Stimulated activated CD8-positive, alpha-beta memory T cell treated with anti-CD3 and anti-CD28 coated beads, Interleukin-7, amount 100 ng/mL, for 24 hours (primary cell): ENCODE measurements at places on chromosomes 13 and 19.

DNA sequence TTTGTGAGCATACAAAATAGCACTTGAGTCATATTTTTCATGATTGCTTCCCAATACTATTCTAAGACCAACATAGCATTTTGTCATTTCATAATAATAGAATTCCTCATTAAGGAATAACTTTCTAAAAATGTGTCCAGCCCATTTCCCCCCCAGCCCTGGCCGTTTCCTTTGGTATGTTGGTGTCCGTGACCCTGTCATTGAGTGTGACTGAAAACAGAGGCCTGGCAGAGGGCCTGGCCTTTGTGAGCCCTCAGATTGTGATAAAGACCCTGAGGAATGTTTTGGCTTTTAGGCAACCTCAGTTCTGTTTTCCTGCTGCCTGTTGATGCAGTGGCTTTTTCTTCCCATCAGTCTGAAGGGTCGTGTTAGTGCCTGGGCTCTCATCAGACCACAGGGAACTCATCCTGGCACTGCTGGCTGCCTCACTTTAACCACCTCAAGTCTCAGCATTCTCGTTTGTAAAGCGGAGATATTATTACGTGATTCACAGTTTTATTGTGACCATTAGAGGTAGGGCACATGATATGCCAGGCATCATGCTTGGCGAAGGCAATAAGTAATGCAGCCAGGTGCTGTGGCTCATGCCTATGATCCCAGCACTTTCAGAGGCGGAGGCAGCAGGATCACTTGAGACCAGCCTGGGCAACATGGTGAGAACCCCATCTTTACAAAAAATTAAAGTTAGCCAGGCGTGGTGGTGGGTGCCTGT, 13.8 kb downstream of the SPINT2 start:
- no peak for DNase-seq

DNA sequence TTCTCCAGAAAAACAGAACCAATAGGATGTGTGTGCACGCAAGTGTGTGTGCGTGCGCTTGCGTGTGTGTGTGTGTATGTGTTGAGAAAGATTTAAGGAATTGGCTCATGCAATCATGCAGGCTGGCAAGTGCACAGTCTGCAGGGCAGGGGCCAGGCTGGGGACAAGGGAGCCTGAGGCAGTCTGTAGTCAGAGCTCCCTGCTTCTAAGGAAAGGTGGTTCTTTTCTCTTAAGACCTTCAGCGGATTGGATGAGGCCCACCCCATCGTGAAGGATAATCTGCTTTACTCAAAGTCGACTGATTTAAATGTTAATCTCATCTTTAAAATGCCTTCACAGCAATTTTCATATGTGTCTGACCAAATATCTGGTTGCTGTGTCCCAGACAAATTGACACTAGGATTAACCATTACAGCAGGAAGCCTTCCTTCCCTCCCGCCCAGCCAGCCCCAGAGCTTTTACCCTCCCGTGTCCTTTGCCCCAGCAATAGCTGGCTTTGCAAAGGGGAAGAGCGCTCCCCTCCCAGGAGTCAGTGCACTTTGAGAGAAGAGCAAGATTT, 15.0 kb upstream of the NAXD start:
- no peak for DNase-seq

DNA sequence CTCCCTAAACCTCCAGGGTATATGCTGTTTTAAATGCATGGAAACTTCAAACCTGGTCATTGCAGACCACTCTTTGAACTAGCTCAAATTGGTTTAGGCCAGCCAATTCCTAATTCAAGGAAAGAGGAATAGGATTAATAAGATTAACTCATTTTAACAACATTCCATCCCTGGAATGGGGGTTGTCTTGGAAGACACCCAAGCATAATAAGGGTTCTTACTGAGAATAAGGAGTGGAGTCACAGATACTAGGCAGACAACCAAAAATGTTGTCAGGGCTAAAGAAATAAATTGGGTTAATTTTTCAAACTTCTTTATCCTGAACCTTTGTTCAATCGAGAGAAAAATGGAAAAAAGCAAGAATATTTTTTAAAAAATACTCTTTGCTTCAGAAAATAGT, 186.2 kb downstream of the PCDH9 start:
- DNase-seq: no peak

- DNase-seq: no peak
Observed at GRCh38 chr13:38570706-38571105, 116.2 kb upstream of the FREM2 start.

DNA sequence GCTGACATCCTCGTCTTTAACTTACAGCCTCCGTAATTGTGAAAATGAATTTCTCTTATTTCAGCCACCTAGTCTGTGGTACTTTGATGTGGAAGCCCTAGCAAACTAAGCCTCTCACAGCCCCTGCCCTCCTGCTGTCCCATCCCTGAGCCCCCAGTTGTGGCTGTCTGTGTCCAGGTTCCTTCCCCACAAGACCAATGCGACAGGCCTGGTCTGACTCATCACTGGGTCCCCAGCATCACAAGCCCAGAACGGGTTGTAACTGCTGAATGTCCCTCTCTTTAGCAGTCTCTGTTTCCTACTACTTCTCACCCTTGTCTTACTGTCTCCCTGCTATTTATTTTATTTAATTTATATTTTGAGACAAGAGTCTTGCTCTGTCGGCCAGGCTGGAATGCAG, 5.7 kb downstream of the POU2F2 start:
- no peak for DNase-seq

GRCh38 chr13:29817604-29818378, 32.6 kb downstream of the UBL3 start:
- DNase-seq: no peak

DNA sequence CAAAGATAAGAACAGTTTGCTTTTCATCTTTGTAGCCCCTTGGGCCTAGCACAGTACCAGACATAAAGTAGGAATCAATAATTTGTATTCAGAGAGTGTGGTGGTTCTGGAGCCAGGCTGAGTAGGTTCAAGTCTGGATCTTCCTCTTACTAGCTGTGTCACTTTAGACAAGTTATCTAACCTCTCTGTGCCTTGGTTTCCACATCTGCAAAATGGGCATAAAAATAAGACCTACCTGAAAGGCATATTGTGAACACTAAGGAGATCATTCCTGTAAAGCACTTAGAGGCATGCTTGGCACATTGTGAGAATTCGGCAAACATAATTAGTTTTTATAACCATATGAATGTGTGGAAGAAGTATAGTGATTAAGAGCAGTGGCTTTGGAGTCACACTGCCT, 95.8 kb downstream of the MBNL2 start:
- no peak for DNase-seq

DNA sequence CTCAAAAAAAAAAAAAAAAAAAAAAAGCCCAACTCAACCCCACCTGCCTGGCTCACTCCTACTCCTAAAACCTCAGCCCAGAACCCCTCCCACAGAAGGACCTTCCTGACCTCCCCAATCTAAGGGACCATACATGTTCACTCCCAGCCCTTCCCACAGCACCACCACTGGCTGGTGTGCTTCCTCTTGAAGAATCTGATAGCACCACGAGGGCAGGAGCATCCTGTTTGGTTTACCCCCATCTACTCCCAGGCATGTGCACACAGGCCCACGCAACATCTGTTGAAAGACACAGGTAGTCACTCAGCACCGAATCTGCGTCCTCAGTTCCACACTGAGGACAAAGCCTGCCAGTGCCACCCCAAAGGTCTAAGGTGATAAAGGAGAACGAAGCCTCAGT, 8.2 kb downstream of the LATS2 start:
- DNase-seq: no peak

DNA sequence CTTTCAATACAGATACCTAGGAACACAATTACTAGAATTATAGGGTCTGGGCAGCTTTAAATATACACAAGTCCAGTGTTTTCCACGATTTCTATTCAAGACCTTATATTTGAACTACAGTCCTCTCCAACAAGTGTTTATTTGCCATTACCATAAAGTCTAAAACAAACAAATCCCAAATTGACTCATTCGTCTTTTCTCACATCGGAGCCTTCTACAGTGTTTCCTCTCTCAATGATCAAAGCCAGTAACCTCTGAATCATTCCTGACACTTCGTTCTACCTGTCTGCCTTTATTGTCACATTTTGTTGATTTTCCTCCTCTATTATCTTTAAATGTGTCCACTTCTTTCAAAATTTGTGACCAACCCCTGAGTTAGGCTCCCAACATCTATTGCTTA, 1356.5 kb upstream of the SLC10A2 start:
- DNase-seq: no peak

DNA sequence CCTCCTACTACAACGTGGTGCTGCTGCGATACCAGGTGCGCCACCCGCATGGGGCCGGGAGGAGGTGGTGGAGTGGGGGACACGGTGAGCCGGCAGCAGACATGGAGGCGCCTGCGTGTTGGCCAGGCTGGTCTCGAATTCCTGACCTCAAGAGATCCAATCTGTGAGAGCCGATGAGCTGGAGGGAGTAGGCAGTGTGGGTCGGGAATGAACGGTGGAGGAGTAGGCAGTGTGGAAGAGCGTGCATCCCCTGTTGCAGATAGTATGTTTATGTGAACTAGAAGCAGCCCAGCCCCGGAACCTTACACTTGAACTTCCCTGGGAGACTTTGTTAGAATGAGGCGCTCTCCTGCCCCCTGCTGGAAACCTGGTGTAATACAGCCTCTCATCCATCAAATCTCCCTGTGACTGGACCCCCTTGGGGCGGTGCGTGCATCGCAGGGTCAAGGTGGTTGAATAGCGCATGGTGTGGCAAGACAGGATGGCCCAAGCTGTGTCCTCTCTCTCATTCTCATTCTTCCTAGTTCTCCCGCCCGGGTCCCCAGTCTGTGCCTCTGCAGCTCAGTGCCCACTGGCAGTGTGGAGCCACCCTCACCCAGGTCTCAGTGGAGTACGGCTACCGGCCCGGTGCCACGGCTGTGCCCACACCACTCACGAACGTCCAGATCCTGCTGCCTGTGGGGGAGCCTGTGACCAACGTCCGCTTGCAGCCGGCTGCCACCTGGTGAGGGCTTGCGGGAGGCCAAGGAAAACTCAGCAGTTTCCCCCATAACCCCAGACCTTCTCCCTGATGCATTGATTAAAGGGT, 10.5 kb upstream of the B3GNT3 start:
- DNase-seq: peak; percentile 58

DNA sequence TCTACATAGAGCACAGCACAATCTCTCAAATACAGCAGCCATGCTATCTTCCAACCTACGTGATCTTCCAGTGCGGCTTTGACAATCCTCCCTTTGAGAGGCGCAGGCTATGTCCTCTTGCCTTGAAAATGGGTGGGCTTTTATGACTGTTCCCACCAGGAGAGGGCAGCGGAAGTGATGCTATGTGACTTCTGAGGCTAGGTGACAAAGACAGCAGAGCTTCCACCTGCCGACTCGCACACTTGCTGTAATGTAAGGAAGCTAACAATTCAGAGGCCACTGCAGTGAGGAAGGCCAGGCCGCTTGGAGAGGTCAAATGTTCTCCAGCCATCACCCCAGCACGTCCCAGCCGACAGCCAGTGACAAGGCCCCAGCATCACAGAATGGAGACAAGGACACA, 65.8 kb downstream of the MRPL57 start:
- no peak for DNase-seq

GRCh38 chr19:56369886-56370676, 23.3 kb downstream of the ZNF582 start:
- DNase-seq: no peak

DNA sequence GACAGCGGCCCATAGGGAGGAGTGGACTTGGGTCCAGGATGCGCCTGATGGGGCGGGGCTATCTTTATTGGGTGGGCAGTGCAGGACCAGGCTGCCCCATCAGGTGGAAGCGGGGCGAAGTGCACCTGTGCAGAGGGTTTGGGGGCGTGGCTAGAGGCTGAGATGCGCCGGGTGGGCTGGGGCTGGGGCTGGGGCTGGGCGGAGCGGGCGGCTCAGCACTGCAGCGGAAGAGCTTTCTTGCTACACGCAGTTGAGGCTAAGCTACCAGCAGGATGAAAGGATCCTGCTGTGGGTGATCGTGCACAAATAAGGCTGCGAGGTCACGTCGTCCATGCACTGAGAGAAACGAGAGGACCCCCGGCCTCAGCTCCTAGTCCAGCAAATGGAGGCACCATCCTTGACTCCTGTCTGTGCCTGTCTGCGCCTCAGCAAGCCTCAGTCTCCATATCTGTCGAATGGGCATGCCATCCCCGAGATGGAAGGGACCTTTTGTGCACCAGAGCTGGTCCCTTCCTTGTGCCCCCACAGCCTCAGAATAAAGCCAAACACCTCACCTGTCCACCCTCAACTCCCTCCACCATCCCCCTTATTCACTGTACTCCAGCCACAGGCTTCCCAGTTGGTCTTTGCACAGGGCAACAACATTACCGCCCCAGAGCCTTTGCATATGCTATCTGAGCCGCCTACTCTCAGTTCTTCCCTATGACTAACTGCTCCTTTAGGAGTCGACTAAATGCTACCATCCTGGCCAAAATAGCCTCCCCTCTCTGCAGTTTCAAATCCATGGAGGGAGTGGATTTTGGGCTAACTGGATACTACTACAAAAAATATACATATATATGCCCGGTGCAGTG, 21.0 kb upstream of the HOMER3 start:
- DNase-seq: no peak

- no peak for DNase-seq
Observed at GRCh38 chr13:66673401-66673800, 556.7 kb downstream of the PCDH9 start.

DNA sequence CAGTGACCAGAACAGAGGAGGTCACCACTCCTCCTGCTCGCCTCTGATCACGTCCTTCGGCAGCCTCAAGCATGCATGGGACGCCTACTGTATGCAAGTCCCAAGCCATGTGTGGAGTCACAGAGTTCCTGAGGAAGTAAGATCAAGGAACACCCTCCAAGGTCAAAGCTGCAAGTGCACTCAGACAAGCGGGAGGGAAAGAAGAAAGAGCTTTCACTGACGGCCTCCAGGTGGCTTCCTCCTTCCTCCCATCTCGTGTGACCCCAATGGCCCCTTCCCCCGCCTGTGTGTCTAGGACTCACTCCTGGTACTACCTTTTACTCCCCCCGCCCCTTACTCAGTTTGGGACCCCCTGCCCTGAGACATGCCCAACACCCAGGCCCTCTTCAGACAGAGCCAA, 6.1 kb downstream of the HAUS8 start:
- DNase-seq: no peak

GRCh38 chr13:46392967-46393366, 5.9 kb upstream of the RUBCNL start:
- no peak for DNase-seq
